ENCODE measurements at places on chromosomes 4 and X.

GRCh38 chr4:2934077-2934812, 29.0 kb downstream of the NOP14 start:
- peak; percentile 56 for DNase-seq

DNA sequence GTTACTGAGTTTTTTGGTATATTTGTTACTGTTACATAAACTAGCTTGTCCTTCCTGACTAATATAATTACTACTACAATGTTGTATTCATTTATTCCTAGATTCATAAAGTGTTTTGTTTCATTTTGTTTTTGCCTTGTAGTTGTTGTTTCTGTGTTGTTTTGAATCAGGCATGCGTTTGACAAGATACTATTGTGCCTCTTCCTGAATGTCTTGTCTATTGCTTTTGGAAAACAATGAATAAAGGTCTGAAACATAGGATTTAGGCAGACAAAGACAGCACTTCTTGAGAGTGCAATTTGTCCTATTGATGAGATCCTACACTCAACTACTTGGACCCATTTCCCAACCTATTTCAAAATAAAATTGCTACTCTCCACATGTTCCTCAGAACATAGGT, 630.4 kb upstream of the BOD1L1 start:
- DNase-seq: no peak

DNA sequence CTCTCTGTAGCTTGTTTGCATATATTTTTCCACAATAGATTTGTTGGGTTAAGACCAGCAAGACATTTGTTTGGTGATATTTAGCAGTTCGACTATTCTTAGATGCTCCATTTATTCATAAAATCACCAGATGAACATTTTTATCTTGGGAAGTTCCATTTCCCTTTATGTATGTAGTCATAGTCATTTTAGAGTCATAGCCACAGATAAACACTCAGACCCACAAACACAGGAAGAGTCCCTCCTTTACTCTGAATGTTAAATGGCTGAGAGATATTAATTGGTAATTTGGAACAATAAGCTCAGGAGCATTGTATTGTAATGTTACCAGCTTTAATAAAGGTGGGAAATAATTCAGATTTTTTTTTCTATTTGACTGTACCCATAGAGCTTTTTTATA, 1608.7 kb downstream of the STIM2 start:
- no peak for DNase-seq

GRCh38 chr4:137979938-137980337, 262.2 kb downstream of the SLC7A11 start:
- no peak for DNase-seq

GRCh38 chr4:100340512-100341485, 150.5 kb upstream of the DDIT4L start:
- DNase-seq: no peak

- no peak for DNase-seq
Measured at GRCh38 chr4:112975567-112976355, 73.7 kb upstream of the ANK2 start.

- peak; percentile 64 for DNase-seq
Measured at GRCh38 chrX:15749642-15750610, 11.9 kb downstream of the CA5B start.

Measured in CD4-positive, alpha-beta T cell treated with Interleukin-17A for 1 hour (primary cell).